ENCODE measurements at places on chromosomes 11 and 22.
A peak's percentile ranks its signal among the peaks of the same experiment; 100 is the strongest.

GRCh38 chr11:35218956-35219355, 80.0 kb downstream of the CD44 start:
- no peak for DNase-seq

DNA sequence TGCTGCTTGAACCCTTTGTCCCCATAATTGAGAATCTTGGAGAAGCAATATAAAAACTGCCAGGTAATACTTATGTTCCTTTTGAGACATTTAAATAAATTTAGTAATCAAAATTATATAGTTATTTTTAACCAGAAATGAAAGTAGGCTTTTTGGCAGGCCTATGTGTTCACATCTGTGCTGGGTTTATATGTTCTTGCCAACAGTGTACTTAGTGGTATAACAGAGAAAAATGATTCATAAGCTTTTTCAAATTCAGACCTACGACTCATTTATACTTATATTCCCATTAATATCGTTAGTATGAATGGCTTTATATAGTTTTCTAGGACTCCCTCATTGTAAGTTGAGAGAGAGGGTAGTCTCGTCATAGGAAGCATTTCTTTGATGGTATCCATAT, 79.0 kb downstream of the DDX10 start:
- no peak for DNase-seq

DNA sequence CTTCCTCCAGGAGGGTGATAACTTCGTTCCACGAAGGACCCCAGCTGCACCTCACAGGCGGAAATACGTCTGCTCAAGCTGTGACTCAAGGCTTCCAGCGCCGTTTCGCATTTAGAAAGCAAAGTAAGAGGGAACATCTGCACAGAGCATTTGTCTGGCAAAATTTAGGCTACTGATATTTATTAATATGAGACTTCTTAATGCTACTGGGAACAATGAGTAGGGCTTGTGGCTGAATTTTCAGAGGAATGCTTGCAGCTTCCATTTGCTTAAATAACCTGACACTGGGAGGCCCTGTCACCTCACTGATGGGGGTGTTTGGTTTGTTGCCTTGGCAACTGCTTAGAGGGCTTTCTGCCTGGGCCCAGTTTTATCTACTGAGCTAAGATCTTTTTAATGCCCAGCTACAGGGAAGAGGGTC, 14.7 kb upstream of the ST14 start:
- no peak for DNase-seq

- no peak for DNase-seq
Observed at GRCh38 chr11:73757598-73757997, 3.3 kb downstream of the RAB6A start.

GRCh38 chr11:93740730-93741093, 583 bp downstream of the TAF1D start:
- no peak for DNase-seq

- DNase-seq = no peak
Observed at GRCh38 chr11:117820071-117820470, 4.5 kb downstream of the FXYD2 start.

DNA sequence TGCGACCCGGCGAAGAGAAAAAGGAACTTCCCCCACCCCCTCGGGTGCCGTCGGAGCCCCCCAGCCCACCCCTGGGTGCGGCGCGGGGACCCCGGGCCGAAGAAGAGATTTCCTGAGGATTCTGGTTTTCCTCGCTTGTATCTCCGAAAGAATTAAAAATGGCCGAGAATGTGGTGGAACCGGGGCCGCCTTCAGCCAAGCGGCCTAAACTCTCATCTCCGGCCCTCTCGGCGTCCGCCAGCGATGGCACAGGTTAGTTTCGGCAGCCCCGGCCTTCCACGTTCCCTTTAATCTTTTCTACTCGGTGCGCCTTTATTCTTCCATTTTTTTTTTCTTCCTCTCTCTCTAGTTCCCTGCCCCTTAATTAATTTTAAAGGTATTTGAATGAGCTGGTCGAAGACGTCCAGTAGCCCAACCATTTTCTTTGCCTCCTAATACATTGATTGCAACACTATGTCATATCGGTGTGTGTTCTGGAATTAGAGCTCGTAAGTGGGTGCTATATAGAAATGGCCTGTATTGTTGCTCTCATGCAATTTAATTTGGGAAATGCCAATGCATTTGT, 537 bp downstream of the EP300 start:
- DNase-seq = peak; percentile 39

DNA sequence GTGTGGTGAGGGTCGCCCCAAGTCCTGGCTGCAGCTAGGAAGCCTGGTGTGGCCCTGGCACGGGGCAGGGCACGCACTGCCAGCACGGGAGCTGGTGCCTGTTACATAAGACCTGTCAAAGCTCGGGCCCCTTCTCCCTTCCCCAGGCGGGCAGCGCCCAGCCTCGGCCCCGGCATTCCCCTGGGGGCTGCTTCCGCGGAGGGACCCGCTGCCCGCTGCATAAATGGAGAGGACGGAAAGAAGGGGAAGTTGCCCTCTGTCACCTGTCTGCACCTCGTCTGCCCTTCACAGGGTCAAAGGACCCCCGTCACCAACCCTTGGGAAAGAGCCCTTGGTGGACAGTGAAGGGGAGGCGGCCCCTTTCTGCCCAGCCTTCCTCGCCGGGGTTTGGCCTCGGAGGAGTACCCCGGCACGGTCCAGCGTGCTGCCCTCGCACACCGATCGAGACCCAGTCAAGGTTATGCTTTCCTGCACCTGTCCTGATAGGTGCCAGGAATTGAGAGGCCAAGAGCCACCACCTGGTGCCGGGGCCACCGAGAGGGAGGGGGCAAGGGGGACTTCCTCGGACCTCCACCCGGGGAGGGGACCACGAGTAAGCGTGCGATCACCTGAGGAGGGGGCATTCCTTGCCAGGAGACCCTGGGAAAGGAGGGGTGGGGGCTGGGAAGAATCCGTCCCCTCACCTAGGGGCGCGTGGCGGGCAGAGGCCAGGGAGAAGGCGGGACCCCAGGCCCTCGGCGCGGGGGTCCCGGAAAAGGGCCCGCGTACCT, 16.8 kb upstream of the MFRP start:
- no peak for DNase-seq

- DNase-seq = no peak
Observed at GRCh38 chr22:46133588-46133855, 16.8 kb upstream of the PPARA start.

GRCh38 chr11:106670069-106670468, 348.2 kb downstream of the GUCY1A2 start:
- DNase-seq = no peak

DNA sequence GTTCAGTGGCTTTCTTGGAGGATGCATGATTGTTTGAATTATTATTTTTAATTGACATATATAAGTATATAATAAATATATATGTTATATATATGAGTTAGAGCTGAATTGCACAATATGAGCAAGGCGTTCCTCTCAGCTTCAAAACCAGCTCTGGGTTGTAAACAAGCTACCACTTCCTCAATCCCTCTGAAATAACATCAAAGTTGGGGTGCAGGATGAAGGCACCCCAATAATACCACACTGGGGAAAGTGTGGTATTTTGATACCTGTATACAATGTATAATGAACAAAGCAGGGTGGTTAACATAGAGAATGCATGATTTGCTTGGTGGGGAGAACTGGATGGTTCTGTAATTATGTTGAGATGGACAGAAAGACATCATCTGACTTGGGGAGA, 1.7 kb upstream of the SORL1 start:
- no peak for DNase-seq

- DNase-seq = peak; percentile 28
Observed at GRCh38 chr11:36155124-36155561, 134.1 kb downstream of the COMMD9 start.

GRCh38 chr11:108959874-108960273, 295.0 kb downstream of the DDX10 start:
- no peak for DNase-seq

DNA sequence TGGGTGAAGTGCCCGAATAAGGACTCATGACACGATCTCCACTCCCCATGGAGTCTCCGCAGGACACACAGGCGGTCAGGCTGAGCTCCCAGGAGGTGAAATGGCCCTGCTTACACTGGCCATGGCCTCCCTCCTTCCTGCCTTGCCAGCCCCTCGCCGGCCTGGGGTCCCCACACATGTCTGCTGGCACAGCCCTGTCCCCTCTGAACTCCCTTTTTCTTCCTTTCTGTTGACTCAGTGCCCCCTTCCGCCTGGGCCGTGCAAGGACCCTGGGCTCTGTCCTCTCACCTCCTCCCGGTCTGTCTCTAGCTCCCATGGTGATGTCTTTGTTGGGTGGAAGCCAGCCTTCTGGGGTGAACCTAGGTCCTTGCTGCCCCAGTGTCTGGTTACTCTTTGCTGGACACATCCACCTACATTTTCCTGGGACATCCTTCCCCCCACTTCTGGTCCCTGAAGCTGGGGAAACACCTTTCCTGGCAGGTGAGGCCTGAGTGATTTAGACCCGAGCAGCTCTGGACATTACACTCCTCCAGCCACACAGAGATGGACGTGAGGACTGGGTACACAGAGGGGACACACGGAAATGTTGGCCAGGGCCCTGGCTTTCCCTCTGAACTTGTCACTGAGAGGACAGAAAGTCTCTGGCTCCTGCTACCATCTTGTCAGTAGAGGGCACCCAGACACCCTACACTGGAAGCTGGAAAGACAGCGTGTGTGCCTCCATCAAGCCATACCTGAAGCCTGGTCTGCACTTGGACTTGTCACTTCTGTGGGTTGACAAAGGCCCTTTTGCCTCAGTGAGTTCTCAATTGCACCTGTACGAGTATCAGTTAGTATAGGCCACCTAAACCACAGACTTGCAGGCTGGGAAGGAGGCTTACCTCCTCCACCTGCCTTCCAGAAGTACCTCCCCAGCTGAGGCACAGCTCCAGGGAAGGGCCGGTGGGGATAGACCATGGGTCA, 864.3 kb downstream of the TBC1D22A start:
- no peak for DNase-seq

GRCh38 chr22:35677460-35678187, 29.4 kb downstream of the APOL6 start:
- DNase-seq = no peak

DNA sequence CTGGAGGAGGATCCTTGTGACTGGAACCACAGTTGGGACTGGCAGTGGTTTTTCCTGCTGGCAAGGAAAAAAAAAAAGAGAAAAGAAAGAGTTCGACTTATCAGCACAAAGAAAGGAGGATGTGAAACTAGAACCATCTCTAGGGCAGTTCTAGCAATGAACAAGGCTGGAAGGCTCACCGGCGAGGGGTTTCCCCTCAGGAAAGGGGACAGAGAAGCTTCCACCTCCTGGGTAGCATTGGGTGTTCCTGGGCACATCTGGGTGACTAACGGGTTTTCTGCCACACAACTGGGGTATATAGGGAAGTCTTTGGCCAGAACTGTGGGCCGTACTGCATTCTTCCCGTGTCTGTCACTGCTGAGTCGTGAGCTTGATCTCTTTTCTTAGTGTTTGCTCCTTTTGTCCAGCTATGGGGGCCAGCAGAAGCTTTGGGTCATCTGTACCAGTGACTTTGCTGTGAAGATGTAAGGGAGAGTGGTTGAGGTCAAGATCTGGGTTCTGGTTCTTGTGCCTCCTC, 109.4 kb upstream of the OR4B1 start:
- peak; percentile 59 for DNase-seq

DNA sequence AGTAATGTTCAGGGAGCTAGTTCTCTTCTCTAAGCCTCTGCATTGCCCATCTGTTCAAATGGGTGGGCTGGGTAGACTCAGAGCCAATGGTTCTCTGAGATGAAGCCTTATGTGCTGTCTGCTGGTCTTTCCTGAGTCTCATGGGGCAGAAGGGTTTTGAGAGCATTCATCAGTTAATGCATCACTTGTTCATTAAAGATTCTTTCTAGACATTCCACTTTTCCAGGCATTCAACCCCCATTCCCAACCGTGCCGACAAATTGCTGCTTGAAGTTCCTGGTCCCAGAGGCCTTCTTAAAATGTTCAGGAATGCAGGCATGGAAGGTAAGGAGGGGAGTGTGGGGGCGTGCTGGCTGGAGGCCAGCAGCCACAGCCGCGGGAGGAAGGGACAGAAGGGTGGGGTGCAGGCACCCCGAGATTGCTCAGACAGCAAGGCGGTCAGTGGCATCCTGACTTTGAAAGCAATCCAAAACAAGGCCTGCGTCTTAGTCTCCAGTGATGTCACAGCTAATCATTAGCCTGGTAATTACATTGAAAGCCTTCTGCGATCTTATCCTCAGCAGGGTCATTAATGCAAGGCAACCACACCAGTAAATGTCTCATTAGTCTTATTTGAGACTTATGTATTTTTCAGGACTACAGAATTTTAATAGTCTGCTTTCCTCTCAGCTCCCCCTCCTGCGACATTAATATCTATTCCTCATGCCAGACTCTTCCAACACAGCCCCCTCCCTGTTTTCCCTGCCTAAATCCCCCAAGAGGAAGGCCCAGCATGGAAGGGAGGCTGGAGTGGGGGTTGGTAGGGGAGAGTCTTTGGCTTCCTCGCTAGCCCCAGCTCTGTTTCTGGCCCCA, 328.8 kb downstream of the MIAT start:
- no peak for DNase-seq

DNA sequence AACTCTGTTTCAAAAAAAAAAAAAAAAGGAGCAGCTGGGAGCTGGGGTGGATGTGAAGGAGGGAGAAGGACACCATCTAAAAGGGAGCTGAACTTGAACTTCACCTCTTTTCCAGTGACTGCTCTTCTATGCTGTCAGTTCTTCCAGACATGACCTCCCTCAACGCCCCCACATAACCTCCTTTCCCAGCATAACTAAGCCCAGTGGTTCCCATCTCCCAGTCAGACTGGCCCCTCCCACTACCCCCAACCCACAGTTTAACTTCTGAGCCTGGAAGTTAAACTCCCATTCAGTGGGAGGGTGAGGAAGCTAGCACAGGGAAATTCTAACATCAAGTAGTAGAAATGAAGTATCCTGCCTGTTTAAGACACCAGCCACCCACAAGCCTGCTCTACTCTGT, 1.8 kb downstream of the ARHGAP1 start:
- DNase-seq = no peak

GRCh38 chr11:105577641-105578040, 32.2 kb upstream of the GRIA4 start:
- no peak for DNase-seq

GRCh38 chr11:17771415-17771814, 36.8 kb downstream of the KCNC1 start:
- no peak for DNase-seq

GRCh38 chr11:19864141-19865140, 151.8 kb downstream of the NAV2 start:
- no peak for DNase-seq

GRCh38 chr11:72578991-72579815, 95.0 kb downstream of the PDE2A start:
- no peak for DNase-seq
